H1 (cell line): ENCODE measurements at places on chromosomes 11 and 22.

DNA sequence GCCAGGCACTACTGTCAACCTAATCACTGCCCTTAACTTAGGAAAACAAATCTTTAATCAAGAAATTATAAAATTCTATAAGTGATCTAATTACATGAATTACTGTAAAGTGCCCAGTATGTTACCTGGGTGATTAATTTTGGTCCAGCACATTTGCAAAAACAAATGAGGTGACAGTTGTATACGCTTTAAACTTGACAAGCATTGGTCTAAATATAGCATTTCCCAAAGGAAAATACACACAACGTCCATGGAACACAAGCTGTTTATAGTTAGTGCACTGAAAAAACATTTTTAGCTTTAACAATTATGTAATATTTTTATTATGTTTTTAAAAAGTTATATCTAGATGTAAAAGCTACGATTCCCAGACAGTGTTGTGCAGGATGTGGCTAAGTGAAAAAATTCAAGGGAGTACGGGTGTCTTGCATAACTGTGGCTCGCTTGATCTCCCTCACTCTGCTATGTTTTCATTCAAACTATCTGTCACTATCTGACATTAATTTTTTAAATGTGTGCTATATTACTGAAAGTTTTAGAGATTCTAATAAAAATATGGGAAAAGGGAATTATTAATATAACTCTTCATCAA is 38.8 kb downstream of the PGR start:
- no peaks in the 10 kb centered on the region for H3K4me1 ChIP-seq
- DNase-seq: no peak
- no peaks in the 10 kb centered on the region for H3K36me3 ChIP-seq
- H3K27ac ChIP-seq: no peak overlapping the region
- H3K4me3 ChIP-seq: no peak overlapping the region
- no peaks in the 10 kb centered on the region for H3K27me3 ChIP-seq

GRCh38 chr11:122751292-122752070 is 86.8 kb upstream of the CRTAM start:
- no peaks in the 10 kb centered on the region for H3K27me3 ChIP-seq
- no peak overlapping the region for H3K27ac ChIP-seq
- H3K36me3 ChIP-seq: no peaks in the 10 kb centered on the region
- H3K4me1 ChIP-seq: no peaks in the 10 kb centered on the region

- no peak overlapping the region for H3K4me3 ChIP-seq
- no peaks in the 10 kb centered on the region for H3K27me3 ChIP-seq
- no peak for DNase-seq
Observed at GRCh38 chr11:97814325-97814959, 1206.3 kb upstream of the CNTN5 start.

- H3K27ac ChIP-seq: no peak overlapping the region
- no peak for DNase-seq
- H3K36me3 ChIP-seq: no peaks in the 10 kb centered on the region; the same call in 1 of the 2 replicates
- H3K27me3 ChIP-seq: no peaks in the 10 kb centered on the region
Observed at GRCh38 chr11:78432956-78433355, 15.3 kb upstream of the GAB2 start.

DNA sequence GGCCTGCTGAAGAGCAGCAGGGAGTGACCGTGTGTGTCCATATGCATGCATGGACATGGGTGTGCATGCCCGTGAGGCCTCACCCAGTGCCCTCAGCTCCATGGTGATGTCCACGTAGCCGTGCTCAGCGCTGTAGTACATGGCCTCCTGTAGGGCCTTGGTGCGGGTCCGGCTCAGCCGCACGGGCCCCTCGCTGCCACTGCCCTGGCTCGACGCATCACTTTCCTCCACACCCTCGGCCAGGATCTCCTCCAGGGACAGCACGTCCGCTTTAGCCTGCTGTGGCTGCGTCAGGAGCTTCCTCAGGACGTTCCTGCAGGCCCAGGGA is 57.0 kb downstream of the NAT10 start:
- H3K36me3 ChIP-seq: no peaks in the 10 kb centered on the region

DNA sequence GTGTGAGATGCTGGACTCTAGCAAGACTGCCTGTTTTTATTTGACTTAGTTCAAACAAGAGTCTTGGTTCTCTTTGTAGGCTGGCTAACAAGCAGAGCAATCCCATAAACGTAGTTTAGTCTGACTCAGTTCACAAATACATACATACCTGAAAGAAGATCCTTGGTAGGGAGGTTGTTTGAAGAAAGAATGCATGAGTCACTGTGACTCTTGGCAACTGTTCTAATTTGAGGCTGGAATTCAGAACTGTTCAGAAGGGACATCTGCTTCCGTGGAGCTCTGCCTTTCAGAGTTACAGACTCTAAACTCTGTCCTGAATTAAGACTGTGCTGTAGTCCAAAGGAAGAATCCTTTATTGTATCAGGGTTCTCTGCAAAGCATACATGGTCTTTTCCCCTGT is 32.2 kb downstream of the C2CD3 start:
- no peak for DNase-seq
- H3K27me3 ChIP-seq: no peaks in the 10 kb centered on the region
- peaks cover 30% of the 10 kb centered on the region for H3K36me3 ChIP-seq
- H3K4me1 ChIP-seq: peaks cover 8% of the 10 kb centered on the region
